Stomach (tissue), 19 donors: ENCODE measurements at places on chromosomes 5 and 9. TPM values are rescaled to one million over a fixed set of nuclear protein-coding genes. Genes with fewer than 3 reads are reported as not detected.

DNA sequence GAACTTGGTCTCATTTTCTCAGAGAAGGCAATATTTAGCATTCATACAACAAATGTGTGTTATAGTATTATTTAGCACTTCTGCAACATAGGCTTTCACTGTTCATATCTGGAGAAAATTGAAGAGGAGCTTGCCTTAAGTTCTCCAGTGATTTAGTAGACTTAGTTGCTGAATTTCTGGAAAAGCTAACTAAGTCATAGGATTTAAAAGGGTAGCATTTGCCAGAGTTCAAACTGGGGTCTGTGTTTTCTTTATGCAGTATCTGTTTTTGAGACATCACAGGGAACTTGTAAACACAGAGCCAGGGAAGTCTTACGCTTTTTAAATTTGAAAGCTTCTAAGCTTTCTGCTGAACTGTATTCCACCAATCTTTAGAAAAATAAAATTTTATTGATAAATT, 8.7 kb upstream of the PCSK5 start:
- no peak overlapping the region for H3K4me3 ChIP-seq
- H3K4me1 ChIP-seq, result no peaks in the 10 kb centered on the region
- no peak overlapping the region for H3K27ac ChIP-seq
- no peaks in the 10 kb centered on the region for H3K36me3 ChIP-seq
- DNase-seq, result no peak

DNA sequence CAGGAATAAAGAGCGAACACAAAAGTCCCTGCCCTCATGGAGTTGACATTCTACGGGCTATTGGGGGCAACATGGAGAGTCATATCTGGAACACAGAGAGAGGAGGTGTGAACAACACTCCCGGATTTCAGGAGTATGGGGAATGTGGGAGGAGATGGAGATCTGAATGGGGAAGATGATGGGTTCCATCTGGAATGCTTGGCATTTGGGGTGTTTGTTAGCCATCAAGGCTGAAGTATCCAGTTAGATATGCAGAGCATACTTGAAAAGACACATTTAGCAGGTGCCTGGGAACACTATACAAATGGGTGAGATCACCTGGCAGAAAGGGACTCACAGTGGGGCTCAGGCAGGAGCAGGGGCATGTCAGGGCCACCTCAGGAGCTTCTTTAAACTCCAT, 61.1 kb downstream of the EGFLAM start:
- no peaks in the 10 kb centered on the region for H3K36me3 ChIP-seq
- no peak overlapping the region for H3K27ac ChIP-seq
- DNase-seq, result no peak

DNA sequence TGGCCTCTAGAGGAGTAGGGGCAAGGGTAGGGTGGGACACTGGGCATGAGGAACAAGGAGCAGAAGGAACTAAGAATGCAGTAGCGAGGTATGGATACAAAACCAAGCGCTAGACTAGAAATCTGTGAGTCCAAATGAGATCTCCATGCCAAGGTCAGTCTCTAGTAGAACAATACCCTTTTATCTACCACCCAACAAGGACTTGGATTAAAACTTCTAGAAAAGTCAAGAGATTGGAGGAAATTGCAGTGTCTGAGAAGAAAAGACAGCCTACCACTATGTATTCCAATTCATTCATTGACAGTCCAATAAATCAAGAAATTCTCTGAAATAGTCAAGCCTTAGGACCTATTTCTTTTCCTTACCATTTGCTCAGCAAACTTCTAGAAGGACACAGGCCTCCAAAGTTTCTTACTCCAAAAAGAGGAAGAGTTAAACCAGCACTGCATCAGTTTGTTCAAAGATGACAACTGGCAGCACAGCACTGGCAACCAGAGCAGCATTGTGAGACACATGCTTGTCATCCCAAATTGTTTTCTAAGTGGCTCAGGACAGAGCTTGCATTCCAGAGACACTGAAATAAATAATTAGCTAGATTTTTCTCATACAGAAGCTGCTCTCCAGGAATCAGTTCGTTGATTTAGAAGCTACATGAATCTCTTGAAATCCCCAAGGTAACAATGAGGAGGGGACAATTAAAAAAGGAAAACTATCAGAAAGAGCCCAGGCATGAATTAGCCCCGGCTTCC, 22.6 kb downstream of the ABCA1 start:
- H3K27ac ChIP-seq, result peak overlapping the region; percentile 84
- peaks cover 44% of the 10 kb centered on the region for H3K4me1 ChIP-seq
- H3K4me3 ChIP-seq, result no peak overlapping the region
- H3K27me3 ChIP-seq, result no peaks in the 10 kb centered on the region
- DNase-seq, result no peak

DNA sequence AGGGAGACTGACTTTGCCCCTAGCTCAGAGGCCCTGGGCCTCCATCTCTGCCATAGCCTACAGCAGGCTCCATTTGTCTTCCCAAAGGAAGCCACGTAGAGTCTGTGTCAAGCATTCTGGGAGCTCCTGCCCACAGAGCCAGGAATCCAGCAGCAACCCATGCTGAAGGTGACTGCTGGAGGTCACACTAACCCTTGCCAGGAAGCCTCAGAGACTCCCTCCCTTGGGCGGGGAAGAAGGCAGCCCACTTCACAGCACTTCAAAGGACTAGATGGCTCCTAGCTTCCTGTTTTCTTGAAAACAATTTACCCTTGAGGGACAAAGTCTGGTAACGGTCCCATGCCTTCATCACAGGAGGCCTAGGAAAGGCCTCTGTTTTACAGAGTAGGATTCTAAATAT, 1.7 kb downstream of the CKMT2 start:
- no peaks in the 10 kb centered on the region for H3K27me3 ChIP-seq
- H3K4me3 ChIP-seq, result no peak overlapping the region
- H3K4me1 ChIP-seq, result peaks cover 34% of the 10 kb centered on the region
- no peak overlapping the region for H3K27ac ChIP-seq

DNA sequence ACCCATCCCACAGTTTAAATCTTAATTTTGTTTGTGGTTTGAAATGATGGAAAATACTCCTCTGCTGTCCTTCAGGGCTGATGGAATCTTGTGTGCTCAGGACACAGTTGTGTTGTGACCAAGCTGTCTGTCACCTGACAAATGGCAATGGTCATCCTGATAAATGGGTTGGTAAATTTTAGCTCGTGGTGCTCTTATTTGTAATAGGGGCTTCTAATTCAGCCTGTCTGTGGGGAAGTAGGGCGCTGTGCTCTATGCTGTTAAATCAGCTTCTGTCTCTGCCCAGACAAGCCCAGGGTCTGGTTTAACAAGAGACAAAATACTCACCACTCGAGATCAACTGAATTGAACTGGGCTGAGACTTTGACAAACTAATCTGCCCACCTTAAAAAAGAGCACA, 4.5 kb downstream of the LRRTM2 start:
- DNase-seq, result no peak
- no peak overlapping the region for H3K27ac ChIP-seq
- no peak overlapping the region for H3K4me3 ChIP-seq

DNA sequence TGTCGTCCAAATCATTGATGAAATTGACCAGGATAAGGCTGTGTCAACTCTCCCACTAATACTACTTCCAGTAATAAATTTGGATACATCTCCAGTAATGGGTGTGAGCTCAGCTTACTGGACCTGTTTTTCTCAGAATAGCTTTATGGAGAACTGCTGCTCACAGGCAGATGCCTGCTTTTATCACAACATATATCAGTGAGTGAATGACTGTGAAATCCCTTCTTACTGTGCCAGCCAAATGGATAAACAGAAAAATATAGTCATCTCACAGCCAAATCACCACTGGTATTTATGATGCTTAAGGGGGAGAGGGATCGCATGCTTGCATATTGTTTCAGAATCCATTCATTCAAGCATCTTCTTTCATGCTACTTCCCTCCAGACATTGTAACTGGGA, 148.4 kb upstream of the PAPPA start:
- DNase-seq, result no peak
- no peaks in the 10 kb centered on the region for H3K4me1 ChIP-seq

DNA sequence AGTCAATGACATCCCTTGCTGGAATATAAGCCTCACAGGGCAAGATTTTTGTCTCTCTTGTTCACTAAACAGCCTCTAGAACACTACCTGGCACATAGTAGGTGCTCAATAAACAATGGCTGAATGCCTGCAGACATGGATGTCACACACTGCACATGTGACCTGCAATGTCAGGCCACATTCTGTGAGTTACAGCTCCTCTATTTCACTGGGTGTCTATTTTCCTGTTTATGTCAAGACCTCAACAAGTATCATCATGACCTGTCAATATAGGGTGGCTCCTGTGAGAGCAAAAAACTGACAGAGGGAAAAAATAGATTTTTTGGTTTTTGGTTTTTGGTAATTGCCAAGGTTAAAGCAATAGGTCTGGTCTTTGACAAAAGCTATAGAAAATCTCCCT, 144.6 kb upstream of the KLF9 start:
- no peaks in the 10 kb centered on the region for H3K27me3 ChIP-seq
- no peaks in the 10 kb centered on the region for H3K4me1 ChIP-seq
- no peak overlapping the region for H3K4me3 ChIP-seq
- H3K36me3 ChIP-seq, result no peaks in the 10 kb centered on the region

- no peak overlapping the region for H3K27ac ChIP-seq
- peak; percentile 56 for DNase-seq
- no peaks in the 10 kb centered on the region for H3K4me1 ChIP-seq
These were observed 40.4 kb upstream of the FGF1 start for GRCh38 chr5:142726188-142726731.

DNA sequence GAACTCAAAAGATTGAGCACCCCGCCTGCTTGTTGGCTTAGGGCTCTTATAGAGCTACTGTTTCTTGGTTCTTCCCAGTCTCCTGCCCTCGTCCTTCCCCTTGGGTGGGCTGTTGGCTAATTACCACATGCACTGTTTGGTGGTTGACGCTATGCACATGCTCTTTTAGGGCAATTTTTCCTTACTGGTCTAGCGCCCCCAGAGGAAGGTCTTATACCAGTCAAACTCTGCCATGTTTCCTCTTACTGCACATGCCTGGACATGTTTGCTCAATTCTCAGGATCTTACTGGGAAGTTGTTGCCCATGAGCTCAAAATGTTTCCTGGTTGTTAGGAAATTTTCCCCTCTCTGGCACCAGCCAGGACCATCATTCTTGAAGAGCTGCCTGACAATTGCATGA, 101.9 kb downstream of the SLC28A3 start:
- no peaks in the 10 kb centered on the region for H3K36me3 ChIP-seq
- no peak overlapping the region for H3K27ac ChIP-seq
- no peak for DNase-seq
- H3K4me1 ChIP-seq, result no peaks in the 10 kb centered on the region
- H3K27me3 ChIP-seq, result no peaks in the 10 kb centered on the region
- no peak overlapping the region for H3K4me3 ChIP-seq

GRCh38 chr9:128250839-128251731, 24.7 kb downstream of the GOLGA2 start:
- DNase-seq, result no peak
- peaks cover 23% of the 10 kb centered on the region for H3K27me3 ChIP-seq
- H3K4me3 ChIP-seq, result peak overlapping the region; percentile 54
- peaks cover 22% of the 10 kb centered on the region for H3K4me1 ChIP-seq
- no peak overlapping the region for H3K27ac ChIP-seq
- H3K36me3 ChIP-seq, result peaks cover 6% of the 10 kb centered on the region

- H3K27me3 ChIP-seq, result peaks cover 42% of the 10 kb centered on the region
- H3K4me3 ChIP-seq, result no peak overlapping the region
- H3K27ac ChIP-seq, result no peak overlapping the region
- no peak for DNase-seq
- H3K4me1 ChIP-seq, result no peaks in the 10 kb centered on the region
These were observed 200.6 kb upstream of the MVB12B start for GRCh38 chr9:126125992-126126409.

DNA sequence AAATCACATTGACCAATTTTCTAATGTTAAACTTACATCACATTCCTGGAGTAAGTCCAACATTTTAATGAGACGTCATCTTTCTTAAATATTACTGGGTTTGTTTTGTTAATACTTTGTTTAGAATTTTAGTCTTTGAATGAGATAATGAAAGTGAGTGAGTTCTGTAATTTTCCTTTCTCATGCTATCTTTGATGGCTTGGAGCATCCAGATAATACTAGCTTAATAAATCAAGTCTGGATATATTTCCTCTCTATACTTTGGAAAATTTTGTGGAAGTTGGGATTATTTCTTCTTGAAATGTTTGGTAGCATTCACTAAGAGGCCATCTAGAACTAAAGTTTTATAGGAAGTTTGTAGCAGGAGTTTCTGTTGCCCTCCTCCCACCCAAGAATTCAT, 90.8 kb upstream of the IL7R start:
- no peaks in the 10 kb centered on the region for H3K27me3 ChIP-seq
- H3K4me3 ChIP-seq, result no peak overlapping the region
- H3K36me3 ChIP-seq, result no peaks in the 10 kb centered on the region
- H3K4me1 ChIP-seq, result no peaks in the 10 kb centered on the region
- no peak for DNase-seq
- no peak overlapping the region for H3K27ac ChIP-seq

The CD180 gene
- 0.37 TPM for polyA plus RNA-seq

The IZUMO3 gene
- polyA plus RNA-seq, result not detected

The CD274 gene
- 1.1 TPM for polyA plus RNA-seq

The SARDH gene
- polyA plus RNA-seq, result 2.6 TPM

The TMC1 gene
- not detected for polyA plus RNA-seq

The RLN1 gene
- polyA plus RNA-seq, result not detected
